ENCODE measurements at places on chromosomes 11 and 22.

DNA sequence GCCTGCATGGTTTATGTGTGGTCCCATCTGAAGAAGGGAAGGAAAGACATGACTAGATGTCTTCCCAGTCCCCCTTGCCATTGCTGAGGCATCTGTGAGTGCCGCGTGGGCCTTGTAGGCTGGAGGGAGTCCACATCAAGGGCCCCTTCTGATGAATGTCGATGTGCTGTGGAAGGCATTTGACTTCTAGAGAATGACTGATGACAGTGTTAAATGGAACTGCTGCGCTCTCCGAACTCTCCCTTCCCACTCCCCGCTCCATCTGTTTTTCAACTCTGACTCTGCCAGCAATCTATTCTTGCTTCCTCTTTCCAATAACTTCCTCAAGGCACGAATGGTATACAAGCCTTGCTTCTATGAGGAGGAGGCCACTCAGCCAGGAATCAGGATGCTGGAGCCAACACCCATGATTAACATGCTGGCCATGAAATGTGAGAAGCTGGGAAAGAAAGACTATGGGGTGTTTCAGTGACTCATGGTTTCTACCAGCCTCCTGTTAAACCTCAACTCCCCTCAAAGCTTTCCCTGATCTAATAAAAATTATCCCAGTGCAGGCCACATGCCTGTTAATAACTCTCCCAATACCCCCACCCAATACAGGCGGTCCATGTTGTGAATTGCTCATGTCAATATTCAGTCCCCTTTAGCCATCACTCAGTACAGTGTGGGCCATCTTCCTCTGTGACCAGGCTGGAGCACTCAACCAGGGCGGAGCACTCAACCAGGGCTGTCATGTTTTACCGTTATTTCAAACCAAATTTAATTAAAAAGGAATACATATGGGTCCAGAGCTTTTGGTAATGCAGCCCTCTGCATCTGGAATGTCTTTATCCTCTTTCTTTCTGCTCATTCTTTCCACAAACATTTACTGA, 46.4 kb upstream of the TBCEL start:
- no peak for DNase-seq

DNA sequence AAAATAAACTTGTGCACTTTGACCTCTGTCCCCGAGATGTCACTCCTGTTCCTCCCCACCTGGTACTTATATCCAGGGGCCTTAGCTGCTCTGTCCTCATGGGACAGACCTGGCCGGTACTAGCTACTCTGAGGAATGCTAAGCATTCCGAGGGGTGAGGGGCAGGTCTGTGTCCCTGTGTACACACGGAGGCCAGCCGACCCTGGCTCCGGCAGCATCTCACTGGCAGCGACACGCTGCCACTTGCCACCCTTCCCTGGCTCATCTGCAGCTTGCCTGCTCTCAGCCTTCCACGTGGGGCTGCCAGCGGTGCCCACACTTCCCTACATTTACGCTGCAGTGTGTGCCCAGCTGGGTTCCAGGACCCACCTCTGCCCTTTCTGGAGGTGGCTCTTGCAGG, 21.6 kb upstream of the TEF start:
- DNase-seq, result no peak

- no peak for DNase-seq
These were observed at the start of gene P2RY2 for GRCh38 chr11:73218106-73218829. P2RY2 (plus strand) TSS chr11:73218281; CDS start chr11:73234160, 15,879 bp downstream.

- DNase-seq, result no peak
These were observed 90.9 kb downstream of the LDLRAD3 start for GRCh38 chr11:36034551-36035331.

DNA sequence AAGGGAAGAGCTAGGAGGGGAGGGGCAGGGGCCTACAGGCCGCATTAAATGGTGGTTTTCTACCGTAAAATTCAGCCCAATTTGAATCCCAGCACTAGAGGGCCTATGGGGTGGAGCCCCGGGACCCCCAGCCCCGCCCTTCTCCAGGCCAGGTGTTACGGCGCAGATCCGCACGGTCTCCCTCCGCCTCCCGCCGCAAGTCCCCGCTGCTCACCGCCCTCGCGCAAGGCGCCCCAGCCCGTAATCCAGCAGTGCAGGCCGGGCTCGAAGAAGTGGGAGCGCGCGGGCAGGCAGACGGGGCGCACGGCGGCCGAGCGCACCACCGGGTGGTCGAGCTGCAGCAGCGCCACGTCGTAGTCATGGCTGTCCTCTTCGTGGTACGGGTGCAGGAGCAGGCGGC, 17.3 kb downstream of the KCTD17 start:
- DNase-seq, result no peak

DNA sequence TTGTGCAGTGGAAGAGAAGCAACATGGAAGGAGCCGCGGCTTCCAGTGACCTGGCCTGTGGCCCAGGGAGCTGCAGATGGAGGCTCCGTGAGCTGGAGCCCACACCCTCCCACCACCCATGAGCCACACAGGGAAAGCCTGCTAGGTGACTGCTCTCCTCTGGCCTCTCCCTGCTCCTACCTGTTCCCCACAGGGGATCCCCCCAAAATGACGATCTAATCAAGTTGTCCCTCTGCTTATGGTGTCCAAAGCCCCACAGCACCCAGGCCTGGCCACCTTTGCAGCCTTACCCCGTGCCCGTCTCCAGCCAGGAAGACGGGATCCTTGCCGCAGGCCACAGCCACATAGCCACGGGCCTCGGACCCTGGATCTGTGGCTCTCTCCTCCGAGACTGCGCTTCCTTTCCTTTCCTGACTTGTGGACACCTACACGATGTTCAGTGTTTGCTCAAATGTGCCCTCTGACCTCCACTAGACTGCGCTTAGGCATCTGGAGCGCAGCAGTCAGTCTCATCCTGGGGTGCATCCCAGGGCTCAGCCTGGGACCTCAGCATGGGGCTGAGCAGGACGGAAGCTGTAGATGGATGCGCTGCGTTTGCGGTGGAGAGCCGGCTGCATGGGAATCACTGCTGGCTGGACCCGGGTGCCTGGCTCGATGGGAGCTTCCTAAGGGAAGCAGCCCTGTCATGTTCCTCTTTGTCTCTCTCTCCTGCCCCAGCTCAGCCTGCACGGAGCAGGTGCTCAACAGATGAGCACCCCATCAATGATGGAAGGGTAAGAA, 133.3 kb downstream of the ST3GAL4 start:
- no peak for DNase-seq

- DNase-seq, result no peak
These were observed 5.1 kb downstream of the BID start for GRCh38 chr22:17769013-17769715.

- DNase-seq, result no peak
These were observed 19.9 kb downstream of the UNC93B1 start for GRCh38 chr11:67983951-67984350.

GRCh38 chr11:101497291-101497690, 86.5 kb downstream of the TRPC6 start:
- no peak for DNase-seq

GRCh38 chr11:73333640-73334383, 25.7 kb downstream of the ARHGEF17 start:
- DNase-seq, result no peak

- no peak for DNase-seq
These were observed 108.5 kb upstream of the SORL1-AS1 start for GRCh38 chr11:121561240-121561639.

DNA sequence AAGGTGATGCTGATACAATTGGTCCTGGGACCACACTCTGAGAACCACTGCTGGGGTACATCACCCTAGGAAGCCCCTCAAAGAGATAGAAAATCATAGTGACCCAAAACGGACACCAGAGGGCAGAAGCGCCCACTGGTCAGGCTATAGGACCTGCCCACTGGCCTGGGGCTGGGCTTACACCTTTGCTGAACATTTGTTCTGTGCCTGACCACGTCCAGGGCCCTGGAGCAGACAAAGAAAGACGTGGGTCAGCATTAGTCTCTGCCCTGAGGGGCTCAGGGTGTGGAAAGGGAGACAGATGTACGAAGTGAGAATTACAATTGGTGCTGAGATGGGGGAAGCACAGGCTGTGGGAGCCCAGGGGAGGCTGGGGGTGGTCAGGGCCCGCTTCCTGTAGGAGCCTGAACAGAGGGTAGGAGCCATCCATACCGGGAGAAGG, 14.4 kb upstream of the SERPINH1 start:
- peak; percentile 17 for DNase-seq

- DNase-seq, result no peak
These were observed 3.3 kb downstream of the IL10RA start for GRCh38 chr11:117989351-117990102.

GRCh38 chr11:61985869-61986268, 18.4 kb upstream of the FTH1 start:
- DNase-seq, result no peak

- no peak for DNase-seq
These were observed 115.6 kb upstream of the B3GAT1 start for GRCh38 chr11:134527382-134528243.

GRCh38 chr11:127490896-127491295, 490.3 kb upstream of the KIRREL3 start:
- no peak for DNase-seq

GRCh38 chr11:9664276-9665171, 647 bp downstream of the SWAP70 start:
- DNase-seq, result no peak

DNA sequence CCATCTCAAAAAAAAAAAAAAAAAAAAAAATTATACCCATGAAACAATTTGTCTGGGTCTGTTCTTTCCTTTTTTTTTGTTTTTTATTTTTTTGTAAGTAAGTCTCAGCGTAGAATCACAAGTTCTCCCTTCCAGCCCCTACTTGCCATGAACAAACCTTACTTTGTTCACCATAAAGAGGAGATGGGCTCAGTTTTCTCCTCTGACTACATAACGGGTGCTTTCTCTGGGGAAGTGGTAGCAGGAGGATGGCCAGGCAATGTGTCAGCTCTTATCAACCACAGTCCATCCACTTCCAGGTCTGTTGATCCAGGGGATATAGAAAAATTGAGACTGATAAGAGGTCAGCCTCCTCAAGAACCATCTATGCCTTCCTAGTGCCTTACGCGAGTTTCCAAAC, 11.0 kb downstream of the ASCC2 start:
- no peak for DNase-seq

GRCh38 chr11:69892237-69892985, 73.2 kb upstream of the FGF3 start:
- no peak for DNase-seq

DNA sequence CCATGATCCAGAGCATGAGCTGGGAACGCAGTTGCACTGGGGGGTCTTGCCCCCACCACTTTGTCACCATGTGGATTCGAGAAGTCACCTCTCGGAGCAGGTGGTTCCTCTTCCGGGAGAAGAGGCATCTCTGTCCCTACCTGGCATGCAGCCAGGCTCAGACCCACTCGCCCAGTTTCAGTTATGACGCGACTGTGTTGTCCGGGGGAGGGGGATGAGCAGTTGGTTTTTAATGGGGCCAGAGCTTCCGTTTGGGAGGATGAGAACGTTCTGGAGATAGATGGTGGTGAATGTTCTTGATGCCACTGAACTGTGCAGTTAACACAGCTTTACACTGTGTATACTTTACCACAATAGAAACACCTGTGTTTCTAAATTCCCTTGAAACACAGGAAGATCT, 41.5 kb downstream of the DHCR7 start:
- no peak for DNase-seq

- no peak for DNase-seq
These were observed 76.7 kb downstream of the BMAL1 start for GRCh38 chr11:13354335-13354734.

DNA sequence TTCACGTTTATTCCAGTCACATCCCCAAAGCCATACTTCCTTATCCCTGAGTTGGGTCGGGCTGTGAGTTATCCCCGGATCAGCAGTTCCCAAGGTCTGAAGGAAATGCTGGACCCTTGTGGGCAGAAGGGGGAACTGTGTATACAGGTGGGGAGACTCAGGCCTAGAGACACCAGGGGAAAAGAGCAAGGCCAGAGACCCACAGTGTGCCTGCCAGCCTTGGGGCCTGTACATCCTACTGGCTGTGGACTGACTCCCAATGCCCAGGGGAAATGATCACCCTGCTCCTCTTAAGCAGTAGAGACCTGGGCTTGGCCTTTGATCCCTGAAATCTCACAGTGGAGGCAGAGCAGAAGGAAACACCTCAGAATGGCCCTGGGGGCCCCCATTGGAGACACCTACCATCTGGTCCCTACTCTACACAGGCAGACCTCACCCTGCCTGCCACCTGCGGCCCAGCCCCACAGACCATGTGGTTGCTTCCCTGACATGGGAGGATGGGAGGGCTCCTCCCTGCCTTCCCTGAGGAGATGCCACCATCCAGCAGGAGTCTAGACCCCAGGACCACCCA, 1.3 kb downstream of the SELENOM start:
- no peak for DNase-seq

GRCh38 chr11:34194576-34195335, 89.3 kb downstream of the NAT10 start:
- no peak for DNase-seq

GRCh38 chr22:23218053-23218866, 38.0 kb downstream of the BCR start:
- no peak for DNase-seq

DNA sequence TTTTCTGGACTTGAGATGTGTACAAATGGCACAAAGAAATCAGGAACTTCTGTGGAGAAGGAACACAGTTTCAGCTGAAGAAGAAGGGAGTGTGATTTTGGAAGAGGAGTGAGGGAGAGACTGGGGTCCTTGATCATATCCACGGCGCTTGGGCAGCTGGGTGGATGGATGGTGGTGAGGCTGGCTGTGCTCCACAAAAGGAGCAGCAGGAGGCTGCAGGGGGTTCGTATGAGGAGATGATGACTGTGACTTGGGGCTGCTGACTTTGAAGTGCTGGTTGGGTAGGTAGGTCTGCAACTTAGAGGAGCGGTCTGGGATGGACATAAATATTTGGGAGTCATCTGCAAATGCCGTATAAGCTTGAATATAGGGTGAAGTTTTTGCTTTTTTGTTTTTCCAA, 1.3 kb upstream of the DCHS1 start:
- DNase-seq, result no peak

DNA sequence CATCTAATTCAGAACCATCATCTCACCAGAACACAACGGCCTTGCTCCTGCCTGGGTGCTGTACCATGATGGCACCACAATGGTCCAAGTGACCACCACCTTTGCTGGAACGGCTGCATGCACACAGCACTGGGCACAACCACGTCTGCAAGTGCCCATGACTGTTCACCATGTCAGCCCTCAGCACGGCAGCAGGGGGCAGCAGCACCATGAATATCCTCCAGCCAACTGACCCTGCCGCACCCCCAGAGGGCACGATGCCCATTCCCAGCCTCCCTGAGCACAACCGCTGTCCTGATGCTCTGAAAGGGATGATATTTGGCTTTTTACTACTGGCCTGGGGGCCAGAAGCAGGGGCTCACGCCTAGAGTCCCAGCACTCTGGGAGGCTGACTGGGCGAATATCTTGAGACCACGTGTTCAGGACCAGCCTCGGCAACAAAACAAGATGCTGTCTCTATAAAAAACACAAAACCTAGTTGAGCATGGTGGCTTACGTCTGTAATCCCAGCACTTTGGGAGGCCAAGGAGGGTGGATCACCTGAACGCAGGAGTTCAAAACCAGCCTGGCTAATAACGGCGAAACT, 25.7 kb downstream of the DRD4 start:
- DNase-seq, result peak; percentile 27
